ENCODE measurements at places on chromosomes 12 and 14. TPM values are rescaled to one million over a fixed set of nuclear protein-coding genes. Genes with fewer than 3 reads are reported as not detected.

DNA sequence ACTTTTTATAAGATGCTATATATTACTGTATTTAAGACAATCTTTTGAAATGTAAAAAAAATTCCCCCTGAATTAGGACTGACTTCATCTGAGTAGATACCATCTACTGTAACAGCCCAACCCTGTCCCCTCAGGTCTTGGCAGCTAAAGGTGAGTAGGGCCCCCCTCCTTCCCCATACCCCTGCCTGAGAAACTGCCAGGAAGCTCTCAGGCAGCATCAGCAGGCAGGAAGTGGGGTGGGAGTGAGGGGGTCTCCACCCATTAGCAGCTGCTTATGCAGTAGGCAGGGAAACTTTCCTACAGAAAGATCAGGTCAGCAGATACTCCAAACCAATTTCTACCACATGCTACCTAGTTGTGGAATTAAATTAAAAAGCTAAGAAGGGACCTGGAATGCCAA, 62.5 kb downstream of the PAX9 start:
- DNase-seq: no peak

GRCh38 chr14:89207925-89208328, 209.1 kb downstream of the FOXN3 start:
- DNase-seq: no peak

DNA sequence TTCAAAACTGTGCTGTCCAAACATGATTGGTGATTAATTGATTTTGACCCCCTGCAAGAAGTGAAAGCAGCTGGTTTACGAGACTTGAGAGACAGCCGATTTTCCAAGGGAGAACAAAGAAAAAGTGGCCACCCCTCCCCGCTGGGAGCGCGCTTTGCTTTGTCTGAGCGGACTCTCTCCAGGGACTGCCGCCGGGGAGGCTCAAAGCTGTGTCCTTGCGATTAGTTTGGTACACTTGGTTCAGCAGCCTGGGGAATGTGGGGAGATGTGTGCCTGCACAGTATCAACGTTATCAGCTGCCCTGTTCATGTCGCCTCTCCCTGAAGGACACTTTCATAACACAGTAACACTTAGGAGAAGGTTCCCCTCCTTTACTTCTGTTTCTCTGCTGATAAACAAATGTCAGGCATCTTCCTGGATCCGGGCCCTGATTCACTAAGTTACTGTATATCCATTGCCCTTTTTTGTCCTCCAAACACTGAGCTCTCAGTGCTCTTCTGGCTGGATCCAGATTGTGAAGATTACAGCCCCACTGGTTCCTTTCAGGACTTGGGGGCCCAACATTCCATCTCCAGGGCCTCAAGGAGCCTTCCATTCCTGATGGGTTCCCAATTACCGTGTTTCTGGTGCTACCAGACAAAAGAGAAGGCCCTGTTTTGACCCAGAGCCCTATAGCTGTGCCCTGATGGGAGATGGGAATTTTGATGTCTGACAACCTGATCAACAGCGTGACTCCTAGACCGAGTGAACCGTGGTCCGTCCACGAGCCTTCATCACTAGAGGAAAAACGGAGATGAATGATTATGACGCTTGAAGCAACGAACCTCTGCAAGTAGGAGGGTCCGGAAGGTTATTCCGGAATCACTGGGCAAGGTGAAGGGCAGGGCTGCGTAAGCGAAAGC, 31.7 kb upstream of the TUBA1C start:
- DNase-seq: peak; percentile 89

GRCh38 chr12:18899678-18900317, 161.9 kb downstream of the CAPZA3 start:
- DNase-seq: no peak

DNA sequence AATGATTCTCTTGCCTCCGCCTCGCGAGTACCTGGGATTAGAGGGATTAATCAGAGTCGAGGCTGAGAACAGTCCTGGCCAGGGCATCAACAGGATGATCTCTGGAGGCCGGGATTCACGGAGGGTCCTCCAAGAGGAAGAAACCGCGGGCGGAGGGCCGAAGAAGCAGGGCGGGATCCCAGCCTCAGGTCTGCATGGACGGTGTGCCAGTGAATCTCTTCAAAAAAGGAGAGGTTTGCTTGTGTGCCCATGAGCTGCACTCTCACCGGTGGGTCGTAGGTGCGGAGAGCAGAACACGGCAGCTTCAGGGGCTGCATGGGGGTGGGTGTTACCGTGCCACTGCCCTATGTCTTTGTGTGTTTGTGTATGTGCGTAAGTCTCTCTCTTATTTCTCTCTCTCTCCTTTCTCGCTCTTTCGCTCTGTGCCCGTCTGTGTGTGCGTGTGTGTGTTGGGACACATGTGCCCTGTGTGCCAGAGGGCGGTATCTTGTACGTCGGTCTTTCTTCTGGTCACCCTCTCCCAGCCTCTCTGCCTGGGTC, 768.2 kb upstream of the ALG10B start:
- no peak for DNase-seq

DNA sequence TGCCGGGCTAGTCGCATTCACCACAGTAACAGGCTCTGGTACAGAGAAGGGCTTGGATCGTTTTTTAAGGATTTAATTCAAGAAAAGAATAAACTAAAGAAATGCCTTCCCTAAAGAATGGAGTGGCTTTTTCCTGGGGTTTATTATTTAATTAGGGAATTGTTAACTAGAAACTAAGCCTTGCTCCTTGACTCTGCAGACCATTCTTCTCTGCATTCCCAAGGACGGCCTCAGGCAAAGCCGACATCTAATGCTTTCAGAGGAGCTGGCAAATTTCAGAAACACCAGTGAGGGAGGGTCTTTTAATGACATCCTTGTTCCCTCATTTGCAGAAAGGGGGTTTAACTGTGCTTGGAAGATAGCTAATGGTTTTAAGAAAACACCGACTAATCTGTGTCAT, 174.0 kb downstream of the EGLN3 start:
- no peak for DNase-seq

DNA sequence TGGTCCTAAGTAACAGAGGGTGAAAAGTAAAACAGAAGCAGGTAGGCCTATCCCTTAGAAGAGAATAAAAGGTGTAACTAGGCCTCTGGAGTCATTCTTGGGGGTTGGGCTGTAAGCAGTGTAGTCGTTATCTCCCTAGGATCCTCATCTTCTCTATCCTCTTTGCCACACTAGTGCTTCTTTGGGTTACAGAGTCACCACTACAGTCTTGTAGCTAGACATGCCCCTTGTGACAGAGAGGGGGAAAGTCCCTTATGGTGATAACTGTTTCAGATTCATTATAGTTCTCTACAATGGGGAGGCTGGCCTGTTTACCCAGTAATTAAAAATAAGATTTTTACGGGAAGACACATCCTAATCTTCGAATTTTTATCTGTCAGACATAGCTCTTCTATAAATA, 16.4 kb upstream of the SRP54 start:
- DNase-seq: no peak

DNA sequence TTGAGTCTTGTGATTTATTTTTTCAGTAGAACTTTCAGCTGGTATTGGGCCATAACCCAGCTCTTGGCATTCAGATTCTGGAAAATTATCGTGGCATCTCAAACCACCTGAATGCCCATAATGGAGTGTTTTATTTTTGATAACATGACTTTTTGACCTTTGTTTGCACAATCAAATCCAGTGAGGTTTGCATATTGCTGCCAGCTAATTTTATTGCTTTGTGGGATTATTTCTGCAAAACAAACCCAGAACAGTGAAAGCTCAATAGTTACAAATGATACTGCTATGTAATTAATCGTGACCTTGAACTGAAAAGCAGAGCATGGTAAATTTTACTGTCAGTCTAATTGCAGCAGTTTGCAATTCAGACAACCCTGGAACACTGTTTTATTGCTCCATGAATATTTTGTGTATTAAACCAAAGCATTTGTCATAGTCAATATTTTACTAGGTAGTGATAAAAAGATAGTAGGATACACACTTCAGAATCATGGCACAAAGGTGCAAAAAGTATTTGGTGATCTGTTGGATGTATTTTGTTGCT, 255.2 kb upstream of the NAV3 start:
- DNase-seq: no peak

DNA sequence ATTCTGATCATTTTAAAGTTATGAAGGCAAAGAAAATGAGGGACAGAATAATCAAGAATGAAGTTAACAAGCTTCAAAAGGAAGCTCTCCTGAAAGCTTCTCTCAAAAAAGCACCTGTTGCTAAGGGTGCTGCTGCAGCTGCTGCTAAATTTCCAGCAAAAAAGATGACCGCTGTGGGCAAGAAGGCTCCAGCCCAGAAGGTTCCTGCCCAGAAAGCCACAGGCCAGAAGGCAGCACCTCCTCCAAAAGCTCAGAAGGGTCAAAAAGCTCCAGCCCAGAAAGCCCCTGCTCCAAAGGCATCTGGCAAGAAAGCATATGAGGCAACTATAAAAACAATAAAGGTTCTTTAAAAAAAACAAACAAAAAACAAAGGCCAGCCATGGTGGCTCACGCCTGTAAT, 52.7 kb upstream of the NR2C1 start:
- DNase-seq: no peak

GRCh38 chr12:50102646-50103309, 1.0 kb upstream of the GPD1 start:
- DNase-seq: no peak

GRCh38 chr12:49761677-49762467, 20.5 kb downstream of the TMBIM6 start:
- DNase-seq: no peak

The LTA4H gene
- total RNA-seq: 27.6 TPM

The ESPL1 gene
- 5.1 TPM for total RNA-seq

The NELL2 gene
- total RNA-seq: 140 TPM

The PRPH gene
- 2,189 TPM for total RNA-seq

The GPD1 gene
- 0.81 TPM for total RNA-seq

The SPX gene
- total RNA-seq: not detected

The WSCD2 gene
- 1.4 TPM for total RNA-seq
